ENCODE measurements at places on chromosomes 7 and 10. TPM values are rescaled to one million over a fixed set of nuclear protein-coding genes. Genes with fewer than 3 reads are reported as not detected.

GRCh38 chr10:95560278-95561176 lies 644 bp downstream of the SORBS1 start:
- DNase-seq: no peak

The GPR158 gene
- polyA plus RNA-seq: 0.27 TPM

DNA sequence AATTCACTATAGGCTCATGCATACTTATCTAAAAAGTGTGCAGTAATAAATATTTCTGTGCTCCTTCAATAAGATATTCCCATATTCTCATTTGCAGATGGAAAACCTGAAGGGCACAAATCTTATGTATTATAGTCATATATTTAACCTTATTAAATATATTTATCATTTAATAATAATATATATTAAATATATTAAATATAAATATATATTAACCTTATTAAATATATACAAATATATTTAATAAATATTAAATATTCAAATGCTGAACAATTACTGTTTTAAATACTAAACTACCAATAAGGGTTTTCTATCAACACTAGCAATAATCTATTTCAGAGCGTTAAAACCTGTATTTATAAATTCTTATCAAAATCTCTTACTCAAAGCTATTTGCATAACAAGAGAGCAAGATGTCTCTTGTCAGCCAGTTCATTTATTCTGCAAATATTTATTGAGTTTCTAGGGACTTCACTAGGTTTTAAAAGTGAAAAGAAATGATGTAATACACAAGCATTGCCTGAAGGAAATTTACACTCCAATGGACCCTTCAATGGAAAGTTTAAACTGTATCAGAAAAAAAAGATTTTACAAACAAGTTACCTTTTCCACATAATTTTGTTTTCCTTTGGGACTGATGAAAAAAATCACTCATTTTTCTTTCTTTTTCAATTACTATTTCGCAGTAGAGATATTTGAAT lies 159.2 kb downstream of the AGMO start:
- DNase-seq: no peak

GRCh38 chr10:91191584-91191919 lies 28.9 kb upstream of the PCGF5 start:
- no peak for DNase-seq

- DNase-seq: no peak
Measured at GRCh38 chr7:131546583-131547141, 9.8 kb downstream of the PODXL start.

- DNase-seq: no peak
Measured at GRCh38 chr7:70772891-70773290, 359.1 kb upstream of the GALNT17 start.
